ENCODE measurements at places on chromosomes 4 and X. TPM values are rescaled to one million over a fixed set of nuclear protein-coding genes. Genes with fewer than 3 reads are reported as not detected.

Gene SHROOM2
- 9.0 TPM for polyA plus RNA-seq

Gene UGT2A1
- polyA plus RNA-seq, result not detected

Gene CORIN
- not detected for polyA plus RNA-seq

Gene CPLX1
- polyA plus RNA-seq, result 89.5 TPM

Gene ATP1B4
- polyA plus RNA-seq, result not detected
